ENCODE measurements at places on chromosomes 12 and 14.

DNA sequence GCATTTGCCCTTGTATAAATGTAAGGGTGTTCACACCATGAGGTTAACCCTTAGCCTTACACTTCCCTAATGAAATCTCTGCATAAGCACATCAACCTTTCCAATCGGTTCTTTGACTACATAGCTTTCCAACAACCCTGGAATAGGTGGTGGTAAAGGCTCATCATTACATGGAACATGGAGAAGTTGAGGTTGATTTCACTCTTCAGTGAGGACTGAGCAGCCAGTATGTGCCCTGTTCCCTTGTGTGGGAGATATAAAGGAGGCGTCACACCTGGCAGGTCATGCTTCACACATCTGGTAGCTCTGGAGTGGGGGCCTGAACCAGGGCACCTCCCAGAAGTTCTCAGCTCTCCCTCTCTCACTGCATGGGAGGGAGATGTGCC lies 21.7 kb upstream of the JPH4 start:
- DNase-seq, result no peak

DNA sequence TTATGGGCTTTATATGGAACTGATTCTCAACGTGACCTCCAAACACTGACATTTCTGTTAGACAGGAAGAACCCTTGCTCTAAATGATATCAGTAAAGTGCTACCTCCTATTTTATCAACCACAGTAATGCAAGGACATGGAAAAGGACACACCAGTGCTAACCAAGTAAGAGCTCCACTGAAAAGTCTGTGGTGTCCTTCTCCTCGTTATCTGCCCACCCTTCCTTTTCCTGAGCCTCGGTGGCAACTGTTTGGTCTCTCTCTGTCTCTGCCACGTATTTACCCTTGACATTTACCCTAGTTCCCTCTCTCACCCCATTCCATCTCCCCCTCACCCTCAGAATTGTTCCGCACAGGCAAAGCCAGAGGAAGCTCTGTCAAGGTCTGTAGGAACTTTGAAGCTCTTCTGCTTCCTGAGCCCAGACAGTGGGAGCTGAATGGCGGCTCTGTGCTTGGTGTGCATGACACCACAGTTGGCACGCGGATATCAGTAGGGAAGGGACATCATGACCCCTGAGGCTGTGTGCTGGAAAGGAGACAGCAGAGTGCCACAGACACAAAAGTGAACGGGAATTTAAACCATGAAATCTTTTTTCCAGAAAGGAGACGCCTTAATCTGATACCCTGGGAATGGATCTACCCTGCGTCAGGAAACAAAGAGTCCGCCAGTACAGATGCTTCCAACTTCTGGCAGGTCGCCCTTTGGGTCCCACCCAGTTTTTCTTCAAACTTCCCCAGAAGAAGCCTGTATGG lies 50.8 kb downstream of the NTN4 start:
- DNase-seq, result no peak

DNA sequence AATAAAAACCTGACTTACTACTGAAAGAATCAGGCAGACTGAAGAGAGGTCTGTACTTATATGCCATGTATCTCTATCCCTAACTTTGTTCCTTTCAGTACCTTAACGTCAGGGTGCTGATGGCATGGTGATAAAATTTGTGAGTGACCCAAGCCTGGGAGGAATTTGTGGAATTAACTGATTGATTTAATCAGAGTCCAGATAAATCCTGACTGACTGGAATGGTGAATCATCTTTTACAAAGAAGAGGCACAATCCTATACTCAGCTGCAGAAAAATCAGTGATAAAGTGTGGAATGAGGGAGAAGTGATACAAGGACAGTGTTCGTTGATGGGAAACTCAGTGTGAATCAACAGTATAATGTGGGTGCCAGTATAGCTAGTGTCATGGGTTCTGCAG lies 3.7 kb downstream of the TDG start:
- no peak for DNase-seq

DNA sequence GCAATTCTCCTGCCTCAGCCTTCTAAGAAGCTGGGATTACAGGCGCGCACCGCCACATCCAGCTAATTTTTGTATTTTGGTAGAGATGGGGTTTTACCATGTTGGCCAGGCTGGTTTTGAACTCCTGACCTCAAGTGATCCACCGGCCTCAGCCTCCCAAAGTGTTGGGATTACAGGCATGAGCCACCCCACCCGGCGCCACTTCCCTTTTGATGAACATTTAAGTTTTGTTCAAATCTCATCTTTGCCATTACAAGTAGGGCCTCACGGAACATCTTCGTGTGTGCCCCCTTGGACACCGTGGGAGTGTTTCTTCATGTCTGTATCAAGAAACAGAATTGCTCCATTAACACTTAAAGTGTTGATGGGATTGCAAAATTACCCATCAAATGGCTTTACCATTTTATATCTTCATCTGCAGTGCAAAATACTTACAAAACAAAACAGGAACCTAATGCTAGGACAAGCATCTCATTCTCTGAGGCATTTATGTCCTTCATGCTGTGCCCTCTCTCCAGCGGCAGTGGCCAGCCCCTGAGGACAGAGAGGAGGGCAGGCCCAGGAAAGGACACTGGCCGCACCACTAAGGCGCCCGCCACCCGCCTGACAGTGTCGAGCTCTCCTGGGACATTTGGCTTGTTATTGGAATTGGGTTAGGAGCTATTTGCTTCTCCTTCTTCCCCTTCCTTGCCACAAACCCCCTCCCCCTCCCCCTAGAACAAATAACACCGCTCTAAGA lies 61.7 kb downstream of the RFX4 start:
- DNase-seq, result no peak

DNA sequence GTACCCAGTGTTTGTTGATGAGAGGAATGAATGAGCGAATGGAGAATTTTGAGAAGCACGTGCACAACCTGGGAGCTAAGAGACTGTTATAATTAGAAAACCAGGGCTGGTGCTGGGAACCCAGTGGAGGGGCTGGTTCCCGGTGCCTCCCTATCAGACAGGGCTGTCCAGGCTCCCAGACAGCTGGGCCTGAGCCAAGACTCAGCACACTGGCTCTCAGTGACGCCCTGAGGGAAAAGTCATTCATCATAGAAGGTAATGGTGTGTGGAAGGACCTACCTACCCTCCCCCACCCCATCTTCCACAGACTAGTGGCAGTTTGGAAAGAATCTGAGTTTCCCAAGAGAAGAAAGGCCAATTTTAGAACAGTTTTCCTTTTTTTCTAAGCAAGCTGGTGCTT lies 34.7 kb downstream of the KCNA5 start:
- no peak for DNase-seq

GRCh38 chr14:101956179-101956885 lies 8.0 kb upstream of the DYNC1H1 start:
- DNase-seq, result no peak

- DNase-seq, result peak; percentile 8
These were observed 1.3 kb upstream of the OR4M1 start for GRCh38 chr14:19771895-19772430.

GRCh38 chr12:87383680-87384079 lies 645.5 kb downstream of the C12orf50 start:
- DNase-seq, result no peak

DNA sequence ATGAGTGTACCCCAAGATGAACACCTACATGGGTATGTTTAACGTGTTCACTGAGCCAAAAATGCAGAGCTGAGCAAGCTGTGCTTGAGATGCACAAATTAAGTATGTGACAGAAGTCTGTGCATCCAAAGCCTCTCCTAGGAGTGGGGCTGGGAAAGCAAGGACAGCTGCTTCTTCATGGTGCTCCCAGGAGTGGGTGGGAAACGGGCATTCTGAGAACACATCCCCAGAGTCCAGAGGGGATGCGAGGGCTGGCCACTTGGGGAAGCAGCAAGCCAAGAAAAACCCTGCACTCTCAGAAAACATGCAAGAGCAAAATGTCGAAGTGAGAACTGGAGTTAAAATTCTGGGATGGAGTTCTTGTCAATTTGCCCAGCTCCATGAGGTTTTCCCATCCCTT lies 414.3 kb downstream of the BCAT1 start:
- DNase-seq, result no peak

- DNase-seq, result peak; percentile 71
These were observed 21.2 kb upstream of the RNASE4 start for GRCh38 chr14:20662968-20663732.

DNA sequence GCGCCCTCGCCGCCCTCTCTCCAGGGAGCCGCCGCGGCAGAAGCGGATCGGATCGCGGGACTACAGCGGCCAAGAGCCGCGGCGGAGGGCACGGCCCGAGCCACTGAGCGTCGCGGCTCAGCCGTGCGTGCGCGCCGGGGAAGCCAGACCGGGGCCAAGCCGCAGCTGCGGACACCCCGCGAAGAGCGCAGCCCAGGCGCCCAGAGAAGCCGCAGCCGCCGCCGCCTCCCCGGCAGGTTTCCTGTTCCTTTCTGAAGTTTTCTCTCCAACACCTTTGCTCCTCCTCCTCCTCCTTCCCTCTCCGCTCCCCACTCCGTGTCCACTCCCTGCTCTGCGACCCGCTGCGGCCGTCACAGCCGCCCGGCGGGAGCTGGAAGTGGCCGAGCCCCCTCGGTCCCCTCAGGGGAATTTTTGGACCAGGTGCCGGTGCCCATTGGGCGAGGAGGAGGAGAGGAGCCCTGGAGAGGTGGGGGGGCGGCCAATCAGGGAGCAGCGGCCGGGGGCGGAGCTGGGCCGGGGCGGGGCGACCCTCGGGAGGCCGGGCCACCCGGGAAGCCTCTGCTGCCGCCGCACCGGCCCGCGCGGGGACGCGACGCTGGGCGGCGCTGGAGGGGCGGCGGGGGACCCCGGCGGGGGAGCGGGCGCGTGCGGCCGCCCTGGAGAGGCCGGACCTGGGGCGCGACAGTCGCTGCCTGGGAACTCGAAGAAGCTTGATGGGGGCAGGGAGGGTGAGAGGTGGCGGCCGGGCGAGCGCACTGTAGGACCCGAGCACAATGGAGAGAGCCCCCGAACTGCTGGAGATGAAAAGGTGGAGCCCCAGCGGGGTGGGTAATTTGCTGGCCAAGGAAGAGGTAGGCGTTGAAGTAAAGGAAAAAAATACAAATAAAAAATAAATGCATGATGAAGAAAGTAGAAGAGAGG lies at the start of gene ITPR2:
TSS of gene ITPR2 (minus strand) at position 373 of the 921 bp plus-strand sequence. CDS start 413 bp downstream, outside the sequence.
- DNase-seq, result peak; percentile 90

GRCh38 chr14:104387022-104388010 lies 192.2 kb upstream of the C14orf180 start:
- no peak for DNase-seq
